Tibial nerve (tissue), 4 donors: ENCODE measurements at places on chromosomes 1 and 21. TPM values are rescaled to one million over a fixed set of nuclear protein-coding genes. Genes with fewer than 3 reads are reported as not detected.

Gene C1orf141
- not detected for total RNA-seq

Gene TNFRSF9
- 0.21 TPM for total RNA-seq

- H3K4me1 ChIP-seq = no peaks in the 10 kb centered on the region
- H3K36me3 ChIP-seq = no peaks in the 10 kb centered on the region
- DNase-seq = no peak
- H3K27ac ChIP-seq = no peak overlapping the region
- no peaks in the 10 kb centered on the region for H3K27me3 ChIP-seq
Measured at GRCh38 chr1:67937651-67938050, 104.4 kb upstream of the GNG12 start.

Gene TMEM54
- total RNA-seq = 41.4 TPM

GRCh38 chr1:224922404-224923164 lies 6.9 kb upstream of the DNAH14 start:
- no peaks in the 10 kb centered on the region for H3K4me1 ChIP-seq
- no peaks in the 10 kb centered on the region for H3K27me3 ChIP-seq
- no peak overlapping the region for H3K4me3 ChIP-seq
- H3K36me3 ChIP-seq = no peaks in the 10 kb centered on the region
- no peak overlapping the region for H3K27ac ChIP-seq

DNA sequence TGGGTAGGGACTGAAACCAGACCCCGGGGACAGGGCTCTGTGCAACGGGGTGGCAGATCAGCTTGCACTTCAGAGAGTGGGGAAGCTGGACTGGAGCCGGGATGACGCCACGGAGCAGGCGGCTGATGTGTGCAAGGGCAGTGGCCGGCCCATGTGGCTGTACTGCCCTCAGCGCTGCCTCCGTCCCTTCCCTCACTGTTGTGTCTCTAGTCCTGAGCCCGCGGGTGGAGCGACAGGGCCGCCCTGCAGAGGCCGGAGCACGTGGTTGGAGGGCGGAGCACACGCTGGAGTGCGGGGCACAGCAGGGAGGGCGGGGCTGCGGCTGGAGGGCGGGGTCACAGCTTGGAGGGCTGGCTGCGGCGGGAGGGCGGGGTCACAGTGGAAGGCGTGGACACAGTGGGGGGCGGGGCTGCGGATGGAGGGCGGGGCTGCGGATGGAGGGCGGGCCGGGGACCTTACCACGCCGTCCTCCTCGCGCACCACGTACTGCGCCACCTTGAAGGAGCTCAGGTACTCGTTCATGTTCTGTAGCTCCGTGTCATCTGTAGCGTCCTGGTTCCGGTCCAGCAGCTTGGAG lies 52.4 kb downstream of the CHD5 start:
- H3K4me1 ChIP-seq = no peaks in the 10 kb centered on the region
- H3K27ac ChIP-seq = no peak overlapping the region
- no peaks in the 10 kb centered on the region for H3K36me3 ChIP-seq
- no peak overlapping the region for H3K4me3 ChIP-seq
- peak; percentile 26 for DNase-seq
- peaks cover 11% of the 10 kb centered on the region for H3K27me3 ChIP-seq

GRCh38 chr21:42618707-42619102 lies 34.7 kb upstream of the PDE9A start:
- peaks cover 36% of the 10 kb centered on the region for H3K27me3 ChIP-seq
- no peak overlapping the region for H3K4me3 ChIP-seq
- H3K36me3 ChIP-seq = no peaks in the 10 kb centered on the region
- no peak for DNase-seq
- H3K27ac ChIP-seq = no peak overlapping the region
- no peaks in the 10 kb centered on the region for H3K4me1 ChIP-seq

DNA sequence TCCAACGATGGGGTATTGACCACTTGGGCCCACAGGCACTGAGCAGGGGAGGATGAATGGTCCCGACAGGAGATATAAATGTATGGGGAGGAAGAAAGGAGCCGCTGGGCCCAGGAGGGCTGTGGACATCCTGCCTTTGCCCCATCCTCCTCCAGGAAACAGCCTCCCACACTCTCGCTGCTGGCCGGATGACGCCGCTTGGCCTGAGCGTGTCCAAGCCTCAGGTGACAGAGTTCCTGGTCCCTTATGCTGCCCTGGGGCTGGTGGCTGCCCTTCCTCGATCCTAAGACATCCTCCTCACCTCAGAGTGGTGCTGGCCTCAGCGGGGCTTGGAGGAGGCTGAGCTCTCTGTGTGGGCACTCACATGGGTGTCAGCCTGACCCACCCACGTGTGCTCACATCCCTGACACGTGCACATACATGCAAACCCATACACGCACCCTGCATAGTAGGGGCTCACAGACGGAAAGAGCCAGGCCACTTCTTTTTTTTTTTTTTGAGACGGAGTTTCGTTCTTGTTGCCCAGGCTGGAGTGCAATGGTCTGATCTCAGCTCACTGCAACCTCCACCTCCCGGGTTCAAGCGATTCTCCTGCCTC lies 5.9 kb upstream of the SERINC2 start:
- no peak overlapping the region for H3K27ac ChIP-seq
- no peaks in the 10 kb centered on the region for H3K36me3 ChIP-seq
- no peak for DNase-seq
- H3K27me3 ChIP-seq = peaks cover 31% of the 10 kb centered on the region
- no peak overlapping the region for H3K4me3 ChIP-seq

DNA sequence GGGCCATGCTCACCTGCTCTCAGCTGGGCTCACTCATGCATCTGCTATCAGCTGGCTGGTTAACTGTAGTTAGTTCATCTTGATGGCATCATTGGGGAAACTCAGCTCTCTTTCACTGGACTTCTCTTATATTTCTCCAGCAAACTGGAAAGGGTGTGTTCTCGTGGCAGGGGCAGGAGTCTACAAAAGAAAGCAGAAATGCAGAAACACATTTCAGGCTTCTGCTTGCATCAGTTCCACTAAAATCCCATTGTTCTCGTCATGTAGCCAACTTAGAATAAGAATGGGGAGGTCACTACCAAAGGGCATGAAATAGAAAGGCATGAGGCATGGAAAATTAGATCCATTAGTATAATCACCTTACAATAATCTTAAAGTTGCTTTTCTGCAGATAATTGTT lies 207.3 kb downstream of the NRIP1 start:
- H3K27ac ChIP-seq = no peak overlapping the region
- DNase-seq = no peak
- peaks cover 8% of the 10 kb centered on the region for H3K4me1 ChIP-seq

DNA sequence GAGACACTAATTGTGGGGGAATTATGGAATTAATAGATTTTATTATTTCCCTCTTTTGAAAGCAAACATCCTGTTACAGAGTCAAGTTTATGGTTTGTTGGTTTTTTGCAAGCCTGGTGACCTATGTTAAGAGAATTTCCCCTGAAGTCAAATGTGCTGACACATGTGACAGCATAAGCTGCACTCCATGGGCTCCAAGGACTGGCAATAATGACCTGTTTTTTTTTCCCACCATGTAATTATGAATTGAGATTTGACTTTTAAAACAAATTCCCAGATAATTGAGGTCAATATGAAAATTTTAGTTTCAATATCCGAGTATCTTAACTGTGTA lies 242.5 kb upstream of the SGIP1 start:
- no peak for DNase-seq
- no peaks in the 10 kb centered on the region for H3K27me3 ChIP-seq
- H3K4me3 ChIP-seq = no peak overlapping the region
- H3K27ac ChIP-seq = no peak overlapping the region
- no peaks in the 10 kb centered on the region for H3K36me3 ChIP-seq

- H3K27ac ChIP-seq = no peak overlapping the region
- H3K4me1 ChIP-seq = no peaks in the 10 kb centered on the region
- no peak overlapping the region for H3K4me3 ChIP-seq
- no peaks in the 10 kb centered on the region for H3K36me3 ChIP-seq
Measured at GRCh38 chr21:31162079-31162699, 123.9 kb upstream of the KRTAP19-8 start.

Gene OR2L13
- total RNA-seq = 0.87 TPM

Gene RAB3B
- total RNA-seq = not detected

- peak overlapping the region; percentile 56 for H3K4me3 ChIP-seq
- DNase-seq = no peak
- no peak overlapping the region for H3K27ac ChIP-seq
- no peaks in the 10 kb centered on the region for H3K36me3 ChIP-seq
- peaks cover 10% of the 10 kb centered on the region for H3K27me3 ChIP-seq
Measured at GRCh38 chr1:24928689-24929397, 1.2 kb downstream of the RUNX3 start.

DNA sequence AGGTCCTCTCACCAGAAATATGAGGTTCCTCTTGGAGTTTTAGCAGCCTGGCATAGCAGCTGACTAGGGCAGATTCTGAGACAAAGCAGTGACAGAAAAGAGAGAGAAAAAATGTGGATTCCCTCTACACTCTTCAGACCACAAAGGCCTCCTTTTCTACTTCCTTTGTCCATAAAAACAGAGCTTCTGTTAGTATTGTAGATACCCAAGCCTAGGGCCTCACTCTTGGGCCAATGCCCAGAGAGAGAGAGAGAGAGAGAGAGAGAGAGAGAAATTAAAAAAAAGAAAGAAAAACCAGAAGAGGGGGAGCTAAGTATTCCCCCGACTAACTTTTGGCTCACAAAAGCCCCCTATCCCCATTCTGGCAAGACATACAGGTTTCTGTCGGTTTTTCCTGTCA lies 2.4 kb upstream of the ZRANB2 start:
- H3K36me3 ChIP-seq = no peaks in the 10 kb centered on the region
- H3K4me1 ChIP-seq = peaks cover 12% of the 10 kb centered on the region
- no peak overlapping the region for H3K27ac ChIP-seq
- no peak overlapping the region for H3K4me3 ChIP-seq
- no peak for DNase-seq

Gene HOOK1
- under 0.01 TPM for total RNA-seq

DNA sequence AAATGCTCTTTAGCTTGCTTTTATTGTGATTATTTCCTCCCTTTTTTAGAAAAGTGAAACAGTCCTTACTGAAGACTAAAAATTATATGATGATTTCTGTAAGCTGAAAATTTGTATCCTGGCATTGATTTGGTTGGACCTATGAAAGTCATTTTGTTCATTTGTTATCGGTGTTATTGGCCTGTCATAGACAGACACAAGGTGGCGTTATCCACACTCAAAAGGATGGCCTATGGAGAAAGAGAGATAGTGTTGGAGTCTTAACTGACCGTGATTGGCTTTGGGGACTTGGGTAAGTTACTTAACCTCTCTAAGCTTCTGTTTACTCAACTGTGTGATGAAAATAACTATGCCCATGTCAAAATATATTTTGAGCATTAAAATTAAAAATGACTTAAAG lies 203.6 kb upstream of the CHODL start:
- no peaks in the 10 kb centered on the region for H3K27me3 ChIP-seq
- H3K36me3 ChIP-seq = no peaks in the 10 kb centered on the region
- H3K4me3 ChIP-seq = no peak overlapping the region
- no peak overlapping the region for H3K27ac ChIP-seq

Gene MYBPH
- total RNA-seq = not detected

GRCh38 chr1:30974536-30974935 lies 66.0 kb upstream of the SDC3 start:
- H3K36me3 ChIP-seq = no peaks in the 10 kb centered on the region
- no peaks in the 10 kb centered on the region for H3K27me3 ChIP-seq
- H3K4me1 ChIP-seq = peaks cover 43% of the 10 kb centered on the region
- DNase-seq = no peak
- H3K27ac ChIP-seq = no peak overlapping the region

DNA sequence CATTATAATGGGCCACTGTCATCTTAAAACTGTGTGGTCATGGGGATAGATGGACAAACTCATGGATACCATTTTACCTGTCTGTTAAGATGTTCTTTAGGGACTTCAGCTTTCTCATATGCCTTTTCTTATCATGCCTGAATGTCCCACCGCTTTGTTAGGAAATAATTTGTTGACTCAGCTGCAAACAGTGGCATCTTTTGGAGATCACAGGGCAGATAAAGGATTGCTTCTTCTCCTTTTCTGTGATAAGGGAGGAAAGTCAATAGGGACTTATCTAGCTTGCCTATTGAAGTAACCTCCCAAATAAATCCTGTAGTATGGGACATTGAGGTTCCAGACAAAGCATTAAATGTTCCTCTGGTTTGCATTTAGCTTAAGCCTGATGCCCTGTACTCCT lies 79.8 kb upstream of the KIAA0040 start:
- no peaks in the 10 kb centered on the region for H3K27me3 ChIP-seq
- no peak for DNase-seq
- H3K27ac ChIP-seq = no peak overlapping the region
- no peak overlapping the region for H3K4me3 ChIP-seq

- DNase-seq = no peak
- H3K4me1 ChIP-seq = no peaks in the 10 kb centered on the region
- H3K4me3 ChIP-seq = no peak overlapping the region
- no peak overlapping the region for H3K27ac ChIP-seq
Measured at GRCh38 chr1:50257940-50258685, 149.4 kb downstream of the ELAVL4 start.

DNA sequence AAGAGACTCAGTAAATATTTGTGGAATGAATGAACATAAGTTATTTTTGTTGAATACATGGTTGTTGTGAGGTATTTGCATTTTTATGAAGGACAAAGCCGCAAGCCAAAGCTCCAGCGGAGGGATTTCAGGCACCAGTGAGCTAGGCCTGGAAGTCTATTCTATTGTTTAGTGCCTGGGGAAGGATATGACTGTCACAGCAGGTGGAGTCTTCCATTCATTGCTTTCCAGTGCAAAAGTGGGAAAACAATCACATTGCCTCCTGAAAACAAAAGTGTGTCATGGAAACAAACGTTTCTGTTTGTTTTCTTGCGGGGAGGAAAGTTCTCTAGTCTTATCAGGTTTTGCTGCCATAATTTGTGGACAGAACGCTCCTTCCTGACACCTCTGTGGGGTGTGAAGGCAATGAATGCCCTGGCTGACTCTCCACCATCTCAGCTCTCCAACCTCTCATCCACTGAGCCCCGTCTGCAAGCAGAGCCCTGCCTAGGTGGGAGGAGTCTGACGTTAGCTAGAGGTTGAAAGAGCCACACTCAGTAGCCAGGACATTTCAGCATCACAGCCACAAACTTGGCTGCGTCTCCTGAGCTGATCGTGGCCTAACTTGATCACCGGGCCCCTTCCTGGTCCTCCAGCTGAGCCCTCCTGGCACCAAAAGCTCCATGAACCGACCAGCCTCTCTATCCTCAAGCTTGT lies 739.1 kb downstream of the MATN1 start:
- no peak for DNase-seq
- H3K36me3 ChIP-seq = no peaks in the 10 kb centered on the region
- peak overlapping the region; percentile 64 for H3K27ac ChIP-seq
- no peaks in the 10 kb centered on the region for H3K4me1 ChIP-seq

Gene GPA33
- total RNA-seq = not detected

- no peaks in the 10 kb centered on the region for H3K4me1 ChIP-seq
- no peak for DNase-seq
- H3K4me3 ChIP-seq = no peak overlapping the region
- no peaks in the 10 kb centered on the region for H3K27me3 ChIP-seq
- H3K27ac ChIP-seq = peak overlapping the region; percentile 1
- no peaks in the 10 kb centered on the region for H3K36me3 ChIP-seq
Measured at GRCh38 chr1:188027613-188028012, 1198.9 kb downstream of the PLA2G4A start.

Gene RBM11
- total RNA-seq = 8.8 TPM

DNA sequence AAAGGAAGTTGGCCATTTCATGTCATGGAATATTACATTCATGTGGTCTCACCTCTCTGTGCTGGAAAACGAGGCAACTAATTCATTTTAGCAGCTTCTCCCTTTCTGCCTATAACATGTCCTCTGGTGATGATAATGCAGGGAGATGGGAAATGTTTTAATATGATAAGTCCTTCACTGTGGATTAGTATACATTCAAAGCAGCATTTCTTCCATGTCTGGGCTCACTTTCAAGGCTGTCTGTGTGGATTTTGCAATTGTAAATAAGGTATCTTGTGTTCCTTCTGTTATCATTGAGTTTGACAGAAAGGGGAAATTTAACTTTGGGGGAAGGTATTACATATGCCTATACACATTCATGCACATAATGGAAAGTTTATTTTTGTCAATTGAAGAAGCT lies 374.7 kb upstream of the DAB1 start:
- no peak overlapping the region for H3K27ac ChIP-seq
- no peaks in the 10 kb centered on the region for H3K4me1 ChIP-seq
- H3K4me3 ChIP-seq = no peak overlapping the region
- no peaks in the 10 kb centered on the region for H3K36me3 ChIP-seq
- no peak for DNase-seq
